GM04503 (cell line): ENCODE measurements at places on chromosomes 2 and 18.

DNA sequence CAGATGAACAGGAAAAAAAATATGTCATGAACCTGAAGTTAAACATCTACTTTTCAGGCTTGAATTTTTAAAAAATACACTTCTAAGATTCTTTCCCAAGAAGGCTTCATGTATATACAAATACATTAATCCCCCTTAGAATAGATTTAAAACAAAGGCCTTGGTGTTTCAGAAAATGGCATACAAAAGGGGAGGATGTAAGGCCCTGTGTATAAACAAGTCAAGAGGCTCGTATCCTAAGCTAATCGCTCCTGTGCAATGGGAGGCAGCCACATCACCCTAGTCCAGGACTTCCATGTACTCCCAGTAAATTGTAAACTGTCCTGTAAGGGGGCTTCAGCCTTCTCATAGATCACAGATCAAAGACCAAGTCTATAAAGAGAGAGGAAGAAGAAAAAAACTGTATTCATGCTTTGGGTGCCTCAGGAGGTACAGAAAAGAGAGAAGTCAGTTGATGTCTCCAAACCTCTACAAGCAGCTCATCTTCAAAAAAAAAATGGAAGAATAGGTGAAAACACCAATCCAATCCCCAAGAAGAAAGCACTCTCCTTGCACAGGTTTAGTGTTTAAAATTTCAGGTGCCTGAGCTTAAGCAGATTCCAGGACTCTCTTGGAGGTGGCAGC lies 53.9 kb downstream of the ANKRD44 start:
- no peak for DNase-seq

DNA sequence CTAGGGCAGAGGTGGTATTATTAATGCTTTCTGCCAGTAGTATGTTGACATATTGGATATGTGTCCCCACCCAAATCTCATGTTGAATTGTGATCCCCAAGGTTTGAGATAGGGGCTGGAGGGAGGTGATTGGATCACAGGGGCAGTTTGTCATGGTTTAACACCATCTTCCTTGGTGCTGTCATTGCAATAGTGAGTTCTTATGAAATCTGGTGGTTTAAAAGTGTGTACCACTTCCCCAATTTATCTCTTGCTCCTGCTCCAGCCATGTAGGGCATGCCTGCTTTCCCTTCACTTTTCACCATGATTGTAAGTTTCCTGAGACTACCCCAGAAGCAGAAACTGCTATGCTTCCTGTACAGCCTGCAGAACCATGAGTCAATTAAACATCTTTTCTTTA lies 47.1 kb upstream of the THSD7B start:
- DNase-seq, result no peak

GRCh38 chr2:126856403-126856802 lies 42.3 kb upstream of the TEX51 start:
- no peak for DNase-seq

GRCh38 chr2:107588181-107588580 lies 238.5 kb upstream of the RGPD4 start:
- DNase-seq, result no peak

GRCh38 chr2:102285368-102285767 lies 26.0 kb upstream of the IL1RL1 start:
- no peak for DNase-seq

DNA sequence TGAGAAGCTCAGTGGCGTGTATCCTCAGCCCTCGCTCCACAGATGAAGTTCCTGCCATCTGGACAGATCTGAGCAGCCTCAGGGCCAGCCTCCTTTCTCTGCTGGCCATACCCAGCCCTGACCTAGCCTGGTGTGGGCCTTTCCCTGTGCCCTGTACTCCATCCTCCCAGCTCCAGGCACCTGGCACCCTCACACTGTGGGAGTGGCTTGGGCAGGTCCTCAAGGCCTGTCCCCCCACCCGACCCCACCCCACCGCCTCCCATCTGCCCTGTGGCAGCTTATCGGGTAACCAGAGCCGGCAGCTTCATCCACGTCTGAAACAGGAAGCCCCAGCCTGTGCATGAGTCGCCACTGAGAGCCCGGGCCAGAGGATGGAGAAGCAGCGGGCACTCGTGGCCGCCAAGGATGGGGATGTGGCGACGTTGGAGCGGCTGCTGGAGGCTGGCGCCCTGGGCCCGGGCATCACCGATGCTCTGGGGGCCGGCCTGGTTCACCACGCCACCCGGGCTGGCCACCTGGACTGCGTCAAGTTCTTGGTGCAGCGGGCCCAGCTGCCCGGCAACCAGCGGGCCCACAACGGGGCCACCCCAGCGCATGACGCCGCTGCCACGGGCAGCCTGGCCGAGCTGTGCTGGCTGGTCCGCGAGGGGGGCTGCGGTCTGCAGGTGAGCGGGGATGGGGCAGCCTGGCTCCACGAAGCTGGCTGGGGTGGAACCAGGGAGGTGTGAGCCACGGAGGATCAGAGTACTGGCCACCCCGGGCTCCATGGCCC lies at the start of gene ESPNL:
ESPNL (plus strand) TSS at position 292 of the 772 bp plus-strand sequence; CDS start at position 372, 80 bp downstream.
- DNase-seq, result no peak

- DNase-seq, result no peak
These were observed 22.4 kb downstream of the MOGAT1 start for GRCh38 chr2:222693837-222694236.

- DNase-seq, result no peak
These were observed 24.3 kb downstream of the GALNT1 start for GRCh38 chr18:35605686-35606417.

GRCh38 chr2:237223201-237223861 lies 137.6 kb downstream of the COPS8 start:
- DNase-seq, result peak; percentile 99

- no peak for DNase-seq
These were observed 5.9 kb downstream of the NCOA1 start for GRCh38 chr2:24496959-24497358.

DNA sequence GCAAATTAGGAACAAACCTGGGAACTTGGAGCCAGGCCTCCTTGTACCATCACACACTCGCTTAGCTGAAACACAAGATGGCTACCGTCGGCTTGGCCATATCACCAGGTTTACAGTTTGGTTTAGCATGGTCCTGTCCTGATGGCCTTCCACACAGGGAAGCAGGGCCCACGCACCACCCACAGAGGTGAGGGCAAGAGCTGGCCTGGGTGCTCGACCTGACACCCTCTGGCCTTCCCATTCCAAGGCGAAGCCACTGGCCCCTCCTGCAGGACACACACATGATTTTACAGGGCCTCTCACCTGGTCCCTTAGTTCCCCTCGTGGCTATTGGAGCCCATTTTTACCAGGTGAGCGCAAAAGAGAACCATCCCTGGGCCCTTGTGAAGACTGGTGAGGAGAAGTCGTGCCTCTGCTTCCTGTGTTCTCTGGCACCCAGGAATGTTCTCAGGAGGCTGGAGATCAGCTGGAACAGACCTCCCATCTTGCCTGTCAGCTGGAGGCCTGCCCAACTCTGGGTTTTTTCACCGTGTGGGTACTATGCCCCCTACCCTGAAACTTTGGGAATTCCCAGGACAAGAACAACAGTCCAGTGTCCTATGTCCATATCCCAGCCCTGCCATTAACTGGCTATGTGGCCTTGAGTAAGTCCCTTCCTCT lies 53.0 kb upstream of the FOSL2 start:
- no peak for DNase-seq

- no peak for DNase-seq
These were observed 78.2 kb downstream of the PTGR3 start for GRCh38 chr18:75130591-75131328.

DNA sequence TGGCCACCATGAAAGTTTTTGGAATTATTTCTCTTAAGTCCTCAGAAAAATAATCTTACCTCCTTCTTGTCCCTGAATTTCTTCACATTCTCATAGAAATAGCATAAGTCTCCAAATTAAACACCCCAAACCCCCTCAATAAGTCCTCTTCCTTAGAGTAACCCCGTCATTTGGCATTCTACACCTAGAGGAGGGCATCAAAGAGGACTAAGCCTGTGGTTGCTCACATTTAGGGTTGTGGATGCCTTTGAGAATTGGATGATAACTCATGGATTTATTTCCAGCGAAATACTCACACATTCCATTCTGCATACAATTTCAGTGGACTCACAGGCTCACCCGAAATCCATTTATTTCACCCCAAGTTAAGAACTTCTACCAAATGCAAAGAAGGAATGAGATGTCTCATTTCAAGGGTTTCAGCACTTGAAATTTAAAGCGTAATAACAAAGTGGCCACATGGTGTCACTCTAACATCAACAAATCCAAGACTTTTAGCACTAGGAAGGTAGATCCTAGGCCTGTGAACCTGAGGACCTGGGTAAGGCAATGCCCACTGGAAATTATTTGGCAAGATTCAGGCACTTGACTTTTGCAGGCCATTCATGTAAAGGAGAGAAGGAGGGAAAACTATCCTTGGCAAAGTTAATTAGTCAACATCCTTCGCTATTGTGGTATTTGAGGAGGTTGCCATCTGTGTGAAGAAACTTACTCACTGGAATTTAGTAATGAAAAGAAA lies 24.6 kb downstream of the DYTN start:
- peak; percentile 12 for DNase-seq

DNA sequence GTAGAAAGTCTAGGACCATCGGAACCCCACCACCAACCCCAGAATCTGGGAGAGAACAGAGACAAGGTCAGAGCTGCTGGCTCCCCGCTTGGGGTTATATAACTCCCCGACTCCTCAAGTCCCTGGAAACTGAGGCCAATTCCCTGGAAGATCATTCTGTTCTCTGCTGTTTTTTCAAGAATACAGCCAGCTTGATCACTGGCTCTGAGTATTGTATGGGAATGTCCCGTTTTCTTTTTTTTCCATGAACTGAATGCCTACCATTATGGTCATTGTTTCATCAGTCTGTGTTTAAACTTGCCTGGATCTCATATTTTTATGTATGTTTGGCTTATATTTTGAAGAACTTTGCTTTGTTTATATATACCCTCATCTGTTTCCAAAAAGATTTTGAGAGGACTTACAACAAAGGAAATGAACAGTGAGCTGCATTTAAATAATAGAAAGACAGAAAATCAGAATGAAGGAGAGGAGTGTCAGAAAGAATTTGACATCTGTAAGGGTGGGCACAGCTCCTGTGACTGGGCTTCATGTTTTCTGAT lies 90.0 kb upstream of the ALPP start:
- DNase-seq, result no peak

DNA sequence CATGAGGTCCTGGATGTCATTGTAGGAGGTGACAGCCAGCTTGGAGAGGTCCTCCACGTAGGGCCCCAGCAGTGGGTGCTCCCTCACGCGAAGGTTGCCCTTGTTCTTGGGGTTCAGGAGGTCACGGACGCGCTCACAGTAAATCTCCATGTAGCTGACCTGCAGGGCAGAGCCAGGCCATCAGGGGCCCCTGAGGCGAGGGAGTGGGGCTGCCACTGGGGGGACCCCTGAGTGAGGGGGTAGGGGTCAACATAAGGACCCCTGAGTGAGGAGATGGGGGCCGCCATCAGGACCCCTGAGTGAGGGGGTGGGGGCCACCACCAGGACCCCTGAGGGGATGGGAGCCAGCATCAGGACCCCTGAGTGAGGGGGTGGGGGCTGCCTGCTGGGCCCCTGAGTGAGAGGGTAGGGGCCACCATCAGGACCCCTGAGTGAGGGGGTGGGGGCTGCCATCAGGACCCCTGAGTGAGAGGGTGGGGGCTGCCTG lies 33.6 kb downstream of the KIF1A start:
- DNase-seq, result no peak

GRCh38 chr2:30621836-30622235 lies 174.8 kb downstream of the LCLAT1 start:
- no peak for DNase-seq

DNA sequence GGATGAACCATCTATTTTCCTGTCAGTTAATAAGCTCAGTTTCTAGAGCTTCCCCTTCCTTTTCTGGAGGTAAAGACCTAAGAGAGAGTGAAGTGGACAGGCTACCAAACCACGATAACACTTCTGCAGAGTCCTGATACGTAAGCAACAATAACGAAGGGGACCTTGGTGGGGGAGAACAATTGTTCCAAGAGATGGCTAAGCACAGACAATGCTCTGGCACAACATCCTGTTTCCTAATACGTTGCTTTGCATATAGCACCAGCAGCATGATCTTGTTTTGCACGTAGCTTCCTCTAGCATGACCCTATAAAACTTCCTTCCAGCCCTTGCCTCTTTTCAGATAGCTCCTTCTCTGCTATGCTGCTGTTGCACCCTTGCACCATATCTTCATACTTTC lies 247.3 kb downstream of the RAD51AP2 start:
- DNase-seq, result no peak

DNA sequence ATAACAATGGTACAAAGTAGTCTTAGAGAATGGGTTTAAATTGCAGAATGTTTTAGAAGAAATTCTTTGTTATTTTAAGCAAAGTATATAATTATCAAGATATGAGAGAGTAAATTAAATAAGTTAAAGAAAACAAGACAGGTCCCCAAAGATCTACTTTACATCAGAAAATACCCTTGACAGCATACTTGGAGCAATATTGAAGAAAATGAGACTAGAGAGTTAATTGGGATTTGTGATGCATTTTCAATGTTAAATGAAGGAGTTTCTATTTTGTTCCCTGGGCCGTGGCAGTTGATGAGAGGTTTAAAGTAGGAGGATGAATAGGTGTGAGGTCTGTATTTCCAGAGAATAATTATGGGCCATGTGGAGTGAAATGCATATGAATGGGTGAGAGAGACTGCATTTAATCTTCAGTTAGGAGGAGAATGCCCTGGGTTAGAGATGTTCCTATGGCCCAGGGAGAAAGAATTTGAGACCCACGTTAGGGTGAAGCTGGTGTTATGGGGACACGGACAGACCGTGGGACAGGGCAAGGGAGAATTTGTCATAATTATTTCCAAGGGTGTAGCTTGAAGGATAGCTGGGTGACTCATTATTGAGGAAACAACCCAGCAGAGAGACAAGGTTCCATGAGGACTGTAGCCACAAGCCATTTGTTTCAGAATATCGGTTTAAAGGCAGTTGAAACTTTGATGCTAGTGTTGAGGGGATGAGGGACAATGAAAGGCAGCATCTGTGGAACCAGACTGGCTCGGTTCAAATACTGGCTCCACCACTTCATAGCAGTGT lies 22.7 kb downstream of the MGAT5 start:
- no peak for DNase-seq

GRCh38 chr18:57002627-57003026 lies 144.3 kb upstream of the BOD1L2 start:
- no peak for DNase-seq

- no peak for DNase-seq
These were observed 38.9 kb downstream of the DHRS9 start for GRCh38 chr2:169108099-169108884.

DNA sequence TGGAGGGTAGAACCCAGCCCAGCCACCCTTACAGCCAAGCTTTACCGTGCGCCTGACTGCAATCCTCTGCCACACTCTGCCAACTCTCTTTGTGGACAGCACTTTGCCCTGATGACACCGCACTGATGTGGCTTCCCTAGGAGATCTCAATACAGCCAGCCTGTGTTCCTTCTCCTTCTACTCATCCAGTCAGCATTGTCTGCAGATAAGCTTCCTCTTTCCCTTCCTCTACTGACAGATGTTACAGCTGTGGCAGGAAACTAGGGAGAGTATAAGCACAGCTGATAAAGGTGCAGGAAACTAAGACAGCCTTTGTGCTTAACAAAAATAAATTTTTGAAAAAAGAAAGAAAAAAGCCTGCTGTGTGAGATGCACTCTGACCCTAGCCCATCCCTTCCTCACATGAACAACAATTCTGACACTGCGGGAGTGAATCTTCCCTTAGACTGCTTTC lies 25.0 kb downstream of the CEP68 start:
- no peak for DNase-seq
